ENCODE measurements at places on chromosomes 3 and 15.
A peak's percentile ranks its signal among the peaks of the same experiment; 100 is the strongest.

DNA sequence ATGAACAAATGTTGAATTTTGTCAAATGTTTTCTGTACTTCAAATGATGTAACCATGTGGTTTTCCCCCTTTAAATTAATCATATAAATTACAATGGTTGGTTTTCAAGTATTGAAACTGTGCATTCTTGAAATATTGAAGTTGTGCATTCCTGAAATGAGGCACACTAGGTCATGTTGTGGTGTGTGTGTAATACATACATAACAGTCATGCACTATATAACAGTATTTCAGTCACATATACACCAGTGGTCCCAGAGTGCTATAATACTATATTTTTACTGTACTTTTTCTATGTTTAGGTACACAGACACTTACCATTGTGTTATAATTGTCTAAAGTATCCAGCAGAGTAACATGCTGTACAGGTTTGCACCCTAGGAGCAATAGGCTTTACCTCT, 11.0 kb upstream of the IQCF5 start:
- no peak for DNase-seq

GRCh38 chr3:140416666-140417065, 261.2 kb upstream of the TRIM42 start:
- no peak for DNase-seq

- DNase-seq = no peak
Measured at GRCh38 chr3:22536541-22536940, 666.6 kb upstream of the UBE2E2 start.

DNA sequence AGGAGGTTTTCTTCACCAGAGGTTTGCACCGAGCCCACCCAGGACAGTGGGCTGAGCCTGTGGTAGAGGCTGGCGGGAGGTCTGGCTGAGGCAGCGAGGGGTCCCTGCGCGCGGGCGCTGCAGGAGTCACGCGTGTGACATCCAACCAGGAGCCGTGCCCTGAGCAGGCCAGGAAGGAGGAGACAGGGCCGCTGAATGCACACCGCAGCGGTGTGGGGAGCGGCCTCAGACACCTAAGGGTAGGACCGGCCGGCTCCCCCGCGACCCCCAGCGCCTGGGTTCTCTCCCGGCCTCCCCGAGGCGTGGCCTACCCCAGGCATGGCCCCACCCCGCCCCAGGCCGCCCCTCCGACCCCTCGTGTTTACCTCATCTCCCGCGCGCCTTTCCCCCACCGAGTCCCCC, 412 bp downstream of the SLC41A3 start:
- DNase-seq = peak; percentile 65

DNA sequence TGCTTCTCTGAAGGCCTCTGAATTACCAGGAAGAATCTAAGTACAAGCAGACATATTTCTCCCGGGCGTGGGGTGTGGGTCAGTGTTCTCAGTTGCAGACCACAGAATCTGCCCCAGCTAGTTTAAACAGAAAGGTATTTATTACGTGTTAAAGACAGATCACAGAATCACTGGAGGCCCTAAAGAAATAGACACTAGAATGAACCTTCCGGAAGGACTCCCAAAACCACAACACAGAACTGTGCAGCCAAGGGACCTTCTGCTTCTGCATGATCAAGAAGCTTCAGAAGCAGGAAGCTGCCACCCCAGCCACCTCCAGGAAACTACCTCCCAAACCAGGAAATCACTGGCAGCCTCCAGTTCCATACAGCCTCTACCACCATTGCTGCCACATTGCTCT, 32.7 kb upstream of the ZFAND6 start:
- no peak for DNase-seq

DNA sequence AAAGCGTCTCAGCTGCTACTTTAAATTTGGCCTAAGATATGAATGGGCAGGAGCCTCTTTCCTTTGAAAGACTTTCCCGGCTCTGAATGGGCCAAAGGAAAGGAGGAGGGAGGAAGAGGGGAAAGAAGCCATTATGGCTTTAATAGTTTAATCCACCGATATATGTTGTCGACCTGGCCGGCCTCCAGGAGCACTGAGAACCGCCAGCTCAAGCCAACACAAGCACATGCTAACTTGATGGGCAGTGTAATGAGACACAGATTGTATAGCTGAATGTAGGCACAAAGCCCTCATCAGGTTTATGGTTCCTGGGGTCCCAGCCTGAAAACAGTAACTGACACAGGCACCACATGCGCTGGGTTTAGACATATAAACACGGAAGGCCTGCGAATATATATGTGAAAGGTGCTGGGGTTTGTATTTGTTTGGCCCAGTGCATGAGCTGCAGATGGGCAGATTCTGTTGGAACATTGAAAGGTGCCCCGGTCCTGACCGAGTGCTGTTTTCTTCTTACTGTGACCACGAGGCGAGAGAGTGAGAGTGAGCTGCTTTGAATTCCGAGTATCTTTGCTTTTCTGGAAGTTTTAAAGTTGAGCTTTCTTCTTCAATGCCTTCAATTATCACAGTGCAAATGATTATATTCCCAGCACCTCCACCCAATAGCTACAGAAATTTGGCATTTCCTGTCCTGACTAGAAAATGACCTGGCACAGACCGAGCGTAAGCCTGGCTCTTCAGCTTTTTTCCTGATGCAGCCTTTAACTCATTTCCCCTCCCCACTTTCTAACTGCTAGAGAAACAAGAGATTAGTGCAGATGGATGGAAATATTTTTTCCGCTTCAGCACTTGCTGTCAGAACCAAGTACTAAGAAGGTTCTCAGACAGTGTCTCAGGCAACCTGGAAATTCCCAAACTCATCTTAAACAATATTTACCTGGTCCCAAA, 267.3 kb downstream of the RORA start:
- no peak for DNase-seq

- no peak for DNase-seq
Measured at GRCh38 chr3:186217820-186218164, 108.9 kb upstream of the ETV5 start.

GRCh38 chr3:124688581-124689454, 41.4 kb upstream of the UMPS start:
- DNase-seq = peak; percentile 67
